ENCODE measurements at places on chromosomes 12 and 14.

- no peak for DNase-seq
Observed at GRCh38 chr12:74170645-74171477, 366.8 kb upstream of the ATXN7L3B start.

- peak; percentile 73 for DNase-seq
Observed at GRCh38 chr14:53999061-53999488, 42.5 kb upstream of the BMP4 start.

DNA sequence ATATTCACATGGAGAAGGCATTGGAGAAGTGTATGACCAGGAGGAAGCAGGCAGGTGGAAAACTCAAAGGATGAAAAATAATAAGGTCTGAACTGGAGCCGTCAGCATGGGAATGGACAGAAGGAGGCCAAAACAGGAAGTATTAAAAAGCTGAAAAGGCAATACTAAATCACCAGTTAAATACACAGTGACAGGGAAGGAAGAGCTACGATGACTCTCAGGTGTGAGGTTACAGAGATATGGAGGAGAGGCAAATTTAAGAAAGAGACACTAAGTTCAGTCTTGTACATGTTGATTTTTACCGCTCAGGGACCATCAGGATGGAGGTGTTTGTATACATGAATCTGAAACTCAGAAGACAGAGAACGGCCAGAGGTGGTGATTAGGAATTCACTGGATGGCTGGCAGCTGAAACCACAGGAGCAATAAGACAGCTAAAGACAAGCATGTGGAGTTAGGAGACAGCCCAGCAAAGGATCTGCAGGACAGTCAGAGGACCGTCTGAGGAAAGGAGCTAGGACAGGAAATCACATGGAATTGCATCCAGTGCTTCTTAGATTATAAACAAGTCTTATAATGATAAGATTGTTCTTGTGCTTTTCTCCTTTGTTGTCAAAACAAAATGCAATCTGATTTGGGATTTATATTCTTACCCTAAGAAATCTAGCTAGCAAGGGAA is 33.9 kb upstream of the CDKN3 start:
- no peak for DNase-seq

DNA sequence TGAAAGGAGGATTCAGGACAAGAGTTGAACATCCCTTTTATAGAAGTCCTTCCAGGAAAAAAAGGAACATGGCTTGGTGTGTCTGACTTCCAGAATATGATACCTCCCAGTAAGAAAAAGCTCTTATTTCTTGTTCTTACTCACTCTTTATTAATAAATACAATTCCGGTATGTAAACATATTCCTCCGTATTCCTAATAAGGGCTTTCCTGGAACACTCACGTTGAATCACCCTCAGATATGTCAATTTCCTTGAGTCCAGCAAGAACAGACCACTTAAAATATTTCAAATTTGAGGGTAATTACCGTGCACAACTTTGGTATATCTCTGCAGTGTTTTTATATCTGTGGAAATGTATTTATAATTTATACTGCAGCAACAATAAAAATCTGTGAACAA is 385.6 kb downstream of the SYT1 start:
- no peak for DNase-seq

DNA sequence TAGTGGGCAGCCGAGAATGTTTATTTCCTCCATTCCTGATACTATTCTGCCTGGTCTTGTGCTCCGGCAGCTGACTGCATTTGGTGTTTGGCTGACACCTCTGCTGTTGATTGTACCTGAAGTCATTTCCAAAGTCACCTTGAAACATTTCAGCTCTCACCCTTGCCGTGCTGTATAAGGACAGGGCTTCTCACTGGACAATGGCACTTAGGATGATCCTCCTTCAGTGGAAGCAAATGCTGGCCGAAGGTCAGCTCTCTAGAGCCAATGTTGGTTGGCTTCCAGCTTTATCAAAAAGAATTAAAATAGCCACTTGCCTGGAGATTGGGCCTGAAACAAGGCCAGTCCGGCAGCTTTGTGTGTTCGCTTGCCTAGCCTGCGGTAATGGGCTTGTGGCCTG is 44.0 kb downstream of the ACACB start:
- no peak for DNase-seq

- DNase-seq: no peak
Observed at GRCh38 chr12:31899109-31899508, 60.1 kb upstream of the RESF1 start.

- no peak for DNase-seq
Observed at GRCh38 chr14:99320621-99321235, 48.7 kb upstream of the BCL11B start.

DNA sequence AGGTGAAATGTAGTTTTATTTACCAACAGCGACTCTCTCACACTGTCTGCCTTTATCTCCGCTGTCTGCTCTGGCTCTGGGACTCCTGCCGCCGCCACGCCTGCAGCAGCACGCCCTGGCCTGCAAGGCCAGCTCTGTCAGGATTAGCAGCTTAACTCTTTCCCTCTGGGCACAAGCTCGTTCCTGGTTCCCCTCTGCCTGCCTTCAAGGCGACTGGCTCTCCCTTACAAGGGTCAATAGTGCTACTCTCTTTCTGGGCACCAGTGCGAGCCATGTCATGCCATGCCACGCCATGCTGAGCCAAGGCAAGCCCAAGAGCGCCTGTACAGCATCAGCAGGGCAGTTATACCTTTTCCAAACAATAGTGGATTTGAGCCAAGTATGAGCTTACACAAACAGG is 3.6 kb upstream of the CLEC2B start:
- no peak for DNase-seq

DNA sequence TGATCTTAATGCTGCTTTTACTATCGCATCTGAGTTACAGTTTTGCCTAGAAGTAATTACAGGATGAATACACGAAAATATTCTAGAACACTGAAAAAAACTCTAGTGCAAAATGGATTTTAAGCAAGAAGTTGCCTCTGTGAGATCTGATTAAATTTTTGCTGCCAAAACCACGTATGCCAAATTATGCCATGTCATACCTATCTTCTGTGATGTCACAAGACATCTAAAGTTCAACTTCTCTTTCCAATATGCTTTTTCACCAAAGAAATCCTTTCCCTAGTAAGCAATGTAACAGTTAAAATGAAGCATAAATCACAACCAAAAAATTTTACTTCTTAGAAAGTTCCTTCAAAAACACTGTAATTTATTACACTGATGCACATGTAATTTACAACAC is 39.6 kb downstream of the HECTD4 start:
- no peak for DNase-seq

- DNase-seq: no peak
Observed at GRCh38 chr12:61523276-61523992, 736.8 kb upstream of the USP15 start.

GRCh38 chr12:1305063-1305434 is 289.3 kb downstream of the FBXL14 start:
- DNase-seq: peak; percentile 59

GRCh38 chr14:93073358-93073707 is 42.4 kb downstream of the ITPK1 start:
- DNase-seq: no peak

DNA sequence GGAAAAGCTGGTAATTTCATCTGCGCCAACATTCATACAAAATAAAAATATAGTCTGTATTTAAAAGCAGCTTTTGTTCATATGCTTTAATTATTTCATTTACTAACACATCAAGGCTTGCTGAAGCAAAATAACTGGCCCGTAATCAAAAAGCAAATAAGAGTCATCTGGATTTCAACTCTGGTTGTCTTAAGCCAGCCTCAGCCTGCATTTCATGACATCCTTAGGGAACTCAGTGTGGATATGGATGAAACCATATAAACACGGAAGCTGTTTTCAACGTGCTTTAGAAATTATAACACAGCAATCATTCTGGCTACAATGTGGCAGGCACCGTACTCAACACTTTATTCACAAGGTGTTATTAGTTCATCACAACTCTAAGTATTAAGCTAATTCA is 852 bp downstream of the COX16 start:
- peak; percentile 27 for DNase-seq

- no peak for DNase-seq
Observed at GRCh38 chr12:113291586-113291985, 43.3 kb downstream of the SLC8B1 start.

DNA sequence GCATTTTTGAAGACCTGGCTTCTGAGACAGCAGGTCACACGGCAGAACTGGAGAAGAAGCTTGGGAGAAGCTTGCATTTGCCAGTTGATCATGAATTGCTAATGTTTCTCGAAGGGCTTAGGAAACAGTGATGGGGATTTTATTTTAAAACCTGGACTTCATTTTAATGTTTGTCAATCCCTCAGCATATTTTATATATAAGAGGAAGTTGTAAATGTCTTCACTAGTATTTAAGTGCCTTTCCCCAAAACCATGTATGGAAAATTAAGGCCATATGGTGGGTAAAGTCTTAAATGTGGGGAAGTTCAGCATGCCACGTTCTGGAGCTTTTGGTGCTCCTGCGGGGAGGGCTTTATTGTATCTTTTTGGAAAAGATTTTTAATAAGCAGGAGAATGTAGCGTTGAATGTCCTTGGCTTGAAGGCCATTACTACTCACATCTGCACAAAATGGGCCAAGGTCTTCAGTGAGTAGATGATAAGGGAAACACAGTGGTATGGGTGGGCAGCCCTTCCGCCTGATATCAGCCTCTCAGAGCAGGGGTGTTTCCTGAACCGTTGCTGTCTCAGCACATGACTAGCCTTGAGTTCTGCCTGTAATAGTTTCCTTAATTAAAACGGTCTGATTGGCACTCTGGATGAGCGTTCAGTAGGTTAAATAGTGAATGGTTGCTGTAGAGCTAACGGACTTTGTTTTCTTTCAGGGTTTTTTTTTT is 511.4 kb downstream of the PCNX1 start:
- DNase-seq: no peak

DNA sequence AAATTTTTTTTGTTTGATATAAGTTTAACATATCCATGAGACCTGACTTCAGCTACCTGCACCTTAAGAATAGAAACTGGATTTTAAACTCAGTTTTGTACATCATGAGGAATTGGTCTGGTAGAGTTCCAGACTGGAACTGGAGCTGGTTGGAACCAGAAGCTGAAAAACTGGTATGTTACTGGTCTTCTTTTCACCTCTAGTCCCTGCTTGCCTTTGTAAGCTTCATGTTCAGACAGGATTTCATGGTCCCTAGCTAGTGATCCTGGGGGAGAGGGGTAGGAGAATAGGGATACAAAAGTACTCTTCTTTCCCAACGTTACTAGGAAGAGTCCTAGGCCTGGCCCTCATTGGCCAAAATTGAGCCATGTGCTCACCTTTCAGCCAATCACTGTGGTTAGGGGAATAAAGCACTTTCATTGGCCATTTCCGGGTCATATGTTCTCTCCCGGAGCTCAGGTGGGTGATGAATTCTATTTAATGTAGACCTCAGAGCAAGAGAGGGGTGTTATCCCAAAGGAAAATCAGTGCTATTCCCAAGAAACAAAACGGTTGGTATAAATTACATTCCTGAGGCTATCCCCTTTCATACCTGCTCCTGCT is 36.9 kb upstream of the APPL2 start:
- no peak for DNase-seq

DNA sequence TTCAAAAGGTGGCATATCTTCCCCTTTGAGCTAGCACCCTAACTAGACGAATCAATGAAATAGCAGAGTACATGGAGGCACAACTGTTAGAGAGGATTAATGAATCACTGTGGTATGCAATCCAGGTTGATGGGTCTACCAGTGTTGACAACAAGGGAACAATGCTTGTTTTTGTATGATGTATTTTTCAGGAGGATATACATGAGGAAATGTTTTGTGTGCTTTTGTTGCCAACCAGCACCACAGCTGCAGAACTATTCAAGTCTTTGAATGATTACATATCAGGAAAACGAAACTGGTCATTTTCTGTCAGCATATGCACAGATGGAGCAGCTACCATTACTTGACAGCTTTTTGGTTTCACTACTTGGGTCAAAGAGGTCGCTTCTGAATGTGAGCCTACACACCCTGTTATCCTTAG is 142.6 kb downstream of the GPHN start:
- no peak for DNase-seq

DNA sequence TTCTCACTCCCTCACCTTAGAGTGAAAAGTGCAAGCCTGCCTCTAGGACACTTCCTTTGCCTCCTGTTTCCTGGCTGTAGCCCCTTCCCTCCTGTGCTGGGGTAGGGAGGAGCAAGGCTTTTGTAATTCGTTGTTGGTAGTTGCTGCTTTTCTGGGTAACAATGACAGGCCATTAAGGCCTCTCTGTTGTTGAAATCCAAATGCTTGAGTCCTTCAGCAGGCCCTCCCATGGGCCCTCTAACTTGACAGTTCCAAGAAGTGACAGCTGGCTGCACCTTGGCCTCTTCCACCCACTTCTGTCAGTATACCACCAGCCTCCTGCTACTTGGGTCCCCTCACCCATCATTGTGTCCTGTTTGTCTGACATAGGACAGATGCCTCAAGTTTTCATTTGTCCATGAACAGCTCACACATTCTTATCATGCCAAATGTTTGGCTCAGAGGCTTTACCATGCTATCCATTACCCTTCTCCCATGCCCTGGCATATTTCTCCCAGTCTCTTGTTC is 103.7 kb upstream of the PDE3A start:
- peak; percentile 11 for DNase-seq

DNA sequence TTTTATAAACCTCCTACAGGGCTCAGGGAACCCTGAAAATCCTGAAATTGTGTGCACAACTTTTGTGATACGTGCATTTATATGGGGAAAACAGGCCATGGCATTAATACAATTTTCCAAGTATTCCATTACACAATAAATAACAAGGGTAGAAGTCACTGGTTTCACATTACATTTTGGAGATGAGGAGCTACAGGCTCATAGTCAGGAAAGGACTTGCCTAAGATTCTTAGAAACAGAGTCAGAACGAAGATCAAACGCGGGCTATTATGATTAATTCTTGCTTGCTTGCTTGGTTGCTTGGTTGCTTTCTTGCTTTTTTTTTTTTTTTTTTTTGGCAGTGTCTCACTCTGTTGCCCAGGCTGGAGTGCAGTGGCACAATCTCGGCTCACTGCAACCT is 16.7 kb downstream of the NOS1 start:
- DNase-seq: no peak

DNA sequence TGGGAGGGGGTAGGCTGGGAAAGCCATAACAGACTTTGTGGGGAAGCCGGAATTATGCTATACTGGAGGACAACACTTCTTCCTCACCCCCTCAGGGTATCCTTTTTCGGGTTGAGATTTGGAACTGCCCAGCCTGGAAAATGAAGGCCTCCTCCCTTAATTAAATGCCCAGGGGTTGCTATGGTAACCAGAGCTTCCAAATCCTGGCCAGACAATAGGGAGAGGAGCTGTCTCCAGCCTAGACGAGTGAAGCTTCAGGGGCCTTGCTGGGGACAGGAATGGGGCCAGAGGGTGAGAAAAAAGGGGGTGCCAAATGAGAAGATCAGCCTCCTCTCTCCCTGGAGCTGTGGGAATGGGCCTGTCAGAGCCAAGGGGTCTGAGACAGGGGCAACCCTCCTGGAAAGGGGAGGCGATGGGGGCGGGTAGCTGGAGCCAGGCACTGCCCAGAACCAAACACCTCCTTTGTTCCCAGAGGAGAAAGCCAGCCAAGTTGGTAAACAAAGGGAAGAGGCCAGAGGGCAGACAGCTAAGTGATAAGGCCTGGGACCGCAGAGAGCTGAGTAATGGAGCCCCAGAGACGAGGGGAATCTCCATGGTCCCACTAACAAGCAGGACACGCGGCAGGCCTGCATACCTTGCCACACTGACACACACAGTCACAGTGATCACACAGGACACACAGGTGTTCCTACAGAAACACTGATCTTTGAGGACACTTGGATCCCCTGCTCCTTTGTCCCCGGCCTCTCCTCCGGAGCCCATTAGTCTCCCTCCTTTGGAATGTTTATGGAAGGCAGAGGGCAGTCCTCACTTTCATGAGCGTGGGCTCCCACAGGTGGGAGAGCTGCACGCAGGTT is 17.9 kb upstream of the RND1 start:
- peak; percentile 39 for DNase-seq

Data from fibroblast of the aortic adventitia (primary cell).